ENCODE measurements at places on chromosomes 3 and 15.

DNA sequence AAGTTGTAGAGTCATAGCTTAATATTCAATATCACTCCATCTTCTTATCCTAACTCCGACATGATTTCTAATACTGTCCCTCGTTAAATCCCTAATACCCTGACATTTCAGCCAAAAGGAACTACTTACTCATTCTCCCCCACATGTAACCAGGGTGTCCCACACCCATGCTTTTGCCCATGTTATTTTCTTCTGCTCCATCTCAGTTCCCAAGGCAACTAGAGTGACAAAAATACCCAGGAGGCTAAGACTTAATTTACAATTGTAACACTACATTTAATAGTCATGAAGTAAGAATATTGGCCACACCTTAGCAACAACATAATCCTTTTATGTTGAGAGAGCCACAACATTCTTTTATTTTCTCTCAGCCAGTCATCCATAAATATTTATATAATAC, 248.5 kb upstream of the TGFBR2 start:
- DNase-seq, result no peak

GRCh38 chr3:98557324-98558010, 25.7 kb downstream of the GPR15 start:
- no peak for DNase-seq

DNA sequence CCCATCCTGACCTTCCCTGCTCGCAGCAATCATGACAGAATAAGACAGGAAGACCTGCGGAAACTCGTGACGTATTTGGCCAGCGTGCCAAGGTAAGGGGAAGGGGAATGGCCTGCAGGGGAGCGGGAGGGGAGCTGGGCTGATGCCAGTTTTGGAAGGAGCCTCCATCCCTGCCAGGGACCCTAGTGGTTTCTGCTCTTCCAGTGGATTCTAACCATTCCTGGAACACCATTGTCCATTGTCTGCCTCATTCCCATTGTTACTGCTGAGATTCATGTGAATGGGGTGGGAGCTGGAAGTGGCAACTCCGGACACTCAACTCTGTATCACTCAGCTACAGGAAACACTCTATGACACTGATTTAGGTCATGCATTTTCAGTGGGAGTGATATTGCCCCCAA, 242.9 kb upstream of the ROPN1 start:
- DNase-seq, result no peak

GRCh38 chr15:85172846-85173490, 191.3 kb downstream of the PDE8A start:
- DNase-seq, result no peak

DNA sequence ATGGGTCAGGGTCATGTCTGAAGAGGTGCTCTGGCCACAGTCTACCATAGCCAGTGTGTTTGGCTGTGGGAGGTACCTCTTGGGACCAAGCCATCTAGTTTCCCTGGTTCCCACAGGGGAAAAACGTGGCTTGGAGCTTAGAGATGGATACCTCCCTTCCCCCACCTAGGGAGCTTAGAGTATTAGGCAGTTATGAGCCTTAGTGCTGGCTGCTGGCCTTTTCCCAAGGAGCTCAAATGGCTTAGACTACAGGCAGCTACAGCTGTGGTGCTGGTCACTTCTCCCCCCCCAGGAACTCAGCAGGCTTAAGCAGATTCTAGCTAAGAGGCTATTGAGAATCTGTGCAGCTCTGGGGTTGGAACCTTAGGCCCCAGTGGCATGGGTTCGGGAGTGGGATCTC, 591.2 kb downstream of the NSUN3 start:
- no peak for DNase-seq

DNA sequence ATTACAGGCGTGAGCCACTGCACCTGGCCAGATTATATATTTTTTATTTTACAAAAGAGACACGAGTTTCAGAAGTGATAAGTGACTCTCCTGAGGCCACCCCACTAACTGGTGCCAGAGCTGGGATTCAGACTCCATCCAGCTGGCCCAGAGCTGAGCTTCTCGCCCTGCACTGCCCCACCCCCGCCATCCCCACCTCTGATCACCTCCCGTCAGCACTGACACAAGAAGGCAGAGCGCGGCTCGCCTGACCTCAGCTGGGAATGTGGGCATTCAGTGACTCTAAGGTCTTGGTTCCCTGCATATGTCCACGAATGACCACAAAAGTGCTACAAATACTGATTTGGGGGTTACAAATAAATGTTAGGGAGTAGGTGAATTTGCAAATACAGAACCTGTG, 56.1 kb upstream of the GALNT15 start:
- DNase-seq, result no peak

- no peak for DNase-seq
These were observed 169.0 kb downstream of the OPA1 start for GRCh38 chr3:193761969-193762368.

- DNase-seq, result no peak
These were observed 759 bp upstream of the TTBK2 start for GRCh38 chr15:42921342-42921731.

DNA sequence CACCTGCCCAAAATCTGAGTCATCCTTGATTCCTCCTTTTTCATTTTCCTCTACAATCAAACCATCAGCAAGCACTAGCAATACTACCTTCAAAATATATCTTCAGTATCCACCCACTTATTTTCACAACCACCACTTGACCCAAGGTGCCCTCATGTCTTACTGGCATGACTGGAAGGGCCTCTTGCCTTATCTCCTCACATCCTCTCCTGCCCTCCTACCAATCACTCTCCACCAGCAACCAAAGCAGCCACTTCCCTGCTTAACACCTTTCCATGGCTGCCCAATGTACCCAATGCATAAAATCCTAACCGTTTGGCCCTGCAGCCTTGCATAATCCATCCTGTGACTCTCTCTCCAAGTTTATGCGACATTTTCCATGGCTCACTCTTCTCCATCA, 76.0 kb downstream of the MTHFS start:
- DNase-seq, result no peak

- DNase-seq, result no peak
These were observed 1.6 kb downstream of the USP19 start for GRCh38 chr3:49119036-49119435.

DNA sequence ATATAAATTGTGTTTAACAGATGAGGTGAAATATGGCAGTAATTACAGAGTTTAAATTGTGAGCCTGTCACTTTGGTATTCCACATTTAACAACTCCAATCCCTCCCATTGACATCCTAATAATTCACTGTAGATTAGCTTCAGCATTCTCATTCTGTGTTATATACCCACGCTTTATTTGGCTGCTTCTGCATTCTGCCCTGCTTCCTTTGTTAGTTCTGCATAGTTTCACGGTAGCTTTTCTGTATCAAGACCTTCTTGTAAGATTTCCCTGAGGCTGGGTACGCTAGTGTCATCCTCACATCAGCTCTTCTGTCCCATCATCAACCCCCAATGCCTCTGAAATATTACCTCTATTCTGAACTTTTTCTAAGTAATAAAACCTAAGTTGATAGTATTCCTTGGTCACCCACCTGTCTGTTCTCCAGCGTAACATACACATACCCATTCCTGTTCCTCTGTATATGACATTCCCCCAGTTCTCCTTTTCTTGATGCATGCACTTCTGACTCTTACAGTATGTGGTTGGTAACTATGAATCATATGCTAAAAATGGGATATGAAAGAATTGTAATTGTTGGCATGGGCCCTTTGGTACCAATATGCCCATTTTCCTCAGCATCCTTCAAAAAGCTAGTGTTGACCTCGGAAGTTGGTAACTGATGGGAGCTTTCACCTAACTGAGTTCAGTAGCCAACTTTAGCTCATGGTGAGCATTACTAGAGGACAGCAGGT, 171.2 kb downstream of the KLHL25 start:
- DNase-seq, result no peak

DNA sequence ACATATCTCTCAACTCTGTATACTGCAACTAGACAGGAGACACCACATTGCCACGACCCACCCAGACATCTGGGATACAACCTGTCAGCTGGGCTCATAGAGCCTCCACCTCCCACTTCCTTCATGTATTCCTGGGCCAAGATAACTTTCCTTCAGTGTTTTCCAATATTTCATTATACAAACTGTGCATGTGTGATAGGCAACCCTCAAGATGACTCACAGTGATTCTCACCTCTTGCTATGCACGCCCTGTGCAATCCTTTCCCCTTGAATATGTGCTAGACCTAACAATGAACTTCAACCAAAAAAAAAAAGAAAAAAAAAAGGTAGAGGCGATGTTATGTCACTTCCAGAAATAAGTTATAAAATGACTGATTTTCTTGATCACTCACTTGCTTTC, 138.0 kb upstream of the ALCAM start:
- DNase-seq, result no peak

GRCh38 chr3:45414823-45415222, 26.4 kb downstream of the LARS2 start:
- no peak for DNase-seq

- no peak for DNase-seq
These were observed 71.1 kb downstream of the DNAJB8 start for GRCh38 chr3:128395500-128396162.

- no peak for DNase-seq
These were observed 18.7 kb downstream of the RTP3 start for GRCh38 chr3:46516521-46516920.

- DNase-seq, result no peak
These were observed 44.0 kb downstream of the OTOL1 start for GRCh38 chr3:161540594-161540993.

DNA sequence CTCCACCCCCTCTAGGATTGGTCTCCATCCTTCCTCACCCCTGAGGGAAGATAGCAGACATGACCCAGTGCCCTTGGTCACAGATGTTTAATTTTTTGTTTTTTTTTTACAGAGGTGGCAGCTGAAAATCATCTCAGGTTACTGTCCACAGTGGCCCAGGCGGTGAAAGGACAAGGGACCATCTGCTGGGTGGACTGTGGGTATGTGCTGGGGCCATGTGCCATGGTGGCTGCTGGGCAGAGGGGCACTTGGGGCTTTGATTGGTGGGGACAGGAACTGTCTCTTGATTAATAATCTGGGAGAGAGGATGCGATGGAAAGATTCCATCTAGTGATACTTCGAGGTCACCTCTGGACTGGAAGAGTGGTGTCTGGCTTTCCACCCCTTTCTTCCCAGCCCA, 25.4 kb downstream of the PDIA5 start:
- DNase-seq, result no peak

DNA sequence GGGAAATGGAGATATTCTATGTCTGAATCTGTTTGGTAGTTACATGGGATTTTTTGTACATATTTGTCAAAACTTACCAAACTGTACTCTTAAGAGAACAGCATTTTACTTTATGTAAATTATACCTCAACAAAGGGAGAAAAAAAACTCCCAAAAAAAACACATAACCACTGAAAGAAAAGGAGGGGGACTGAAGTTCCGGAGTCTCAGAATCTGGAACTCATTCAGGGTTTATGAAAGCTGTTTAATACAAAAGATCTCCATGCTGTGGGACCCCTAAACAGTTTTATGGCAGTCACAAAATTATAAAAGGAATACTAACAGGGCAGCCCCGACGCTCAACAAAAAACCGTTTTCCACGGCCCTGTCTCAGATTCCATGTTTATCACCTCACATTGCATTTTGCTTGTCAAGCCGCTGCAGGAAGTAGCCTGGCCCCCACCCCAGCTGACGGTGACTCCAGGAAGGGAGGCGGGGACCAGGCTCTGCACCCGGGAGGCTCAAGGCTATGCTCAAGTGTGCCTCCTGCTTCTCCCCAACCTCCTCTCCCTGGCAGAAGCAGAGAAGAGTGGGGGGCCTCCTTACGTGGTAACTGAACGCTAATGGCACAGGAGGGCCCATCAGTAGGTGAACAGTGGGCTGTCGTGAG, 29.3 kb downstream of the RFT1 start:
- DNase-seq, result no peak

DNA sequence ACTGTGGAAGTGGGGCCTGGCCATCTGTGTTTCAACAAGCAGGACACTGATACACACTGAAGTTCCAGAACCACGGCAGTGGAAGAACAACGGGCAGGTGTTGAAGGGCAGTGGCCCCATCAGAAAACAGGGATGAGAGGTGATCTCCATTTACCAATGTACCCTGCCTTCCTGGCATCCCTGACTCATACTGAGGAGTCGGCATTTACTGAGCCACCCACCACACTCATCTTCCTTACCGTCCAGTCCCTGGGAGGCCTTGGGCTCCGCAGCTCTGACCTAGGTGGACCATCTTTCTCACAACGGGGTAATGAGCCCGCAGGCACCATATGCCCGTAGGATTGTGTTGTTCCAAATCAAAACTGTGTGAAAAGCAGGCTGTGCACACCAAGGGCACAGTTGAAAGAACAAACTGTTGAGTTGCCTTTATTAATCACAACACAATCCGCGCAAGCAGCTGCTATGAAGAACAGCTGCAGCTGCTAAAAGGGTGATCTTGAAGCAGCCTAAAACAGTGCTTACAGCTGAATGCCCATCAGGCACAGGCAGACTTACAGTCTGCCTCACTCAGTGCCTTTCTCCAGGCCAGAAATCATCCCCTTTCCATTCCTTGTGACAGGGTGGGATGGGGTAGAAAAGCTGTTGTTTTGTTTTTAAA, 12.9 kb downstream of the MB21D2 start:
- DNase-seq, result no peak

- no peak for DNase-seq
These were observed 18.7 kb downstream of the MYO1E start for GRCh38 chr15:59353994-59354416.

- no peak for DNase-seq
These were observed 163.6 kb upstream of the PRICKLE2 start for GRCh38 chr3:64388886-64389285.

DNA sequence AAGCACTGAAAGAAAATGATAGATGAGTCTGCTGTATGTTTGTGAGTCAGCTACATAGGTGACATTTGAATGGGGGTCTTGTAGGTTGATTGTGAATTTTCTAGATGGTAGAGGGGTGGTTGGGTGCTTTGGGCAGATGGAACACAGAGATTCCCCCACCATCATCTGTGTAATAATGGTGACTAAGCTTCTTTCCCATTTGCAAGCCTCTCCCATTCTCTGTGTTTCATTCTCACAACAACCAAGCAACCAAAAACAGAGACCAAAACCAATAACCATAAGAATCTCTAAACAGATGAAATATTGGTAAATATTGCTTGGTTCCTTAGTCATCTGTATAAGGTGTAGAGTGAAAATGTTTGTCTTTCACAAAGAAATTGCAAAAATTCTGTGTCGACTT, 17.8 kb upstream of the UTS2B start:
- DNase-seq, result no peak

DNA sequence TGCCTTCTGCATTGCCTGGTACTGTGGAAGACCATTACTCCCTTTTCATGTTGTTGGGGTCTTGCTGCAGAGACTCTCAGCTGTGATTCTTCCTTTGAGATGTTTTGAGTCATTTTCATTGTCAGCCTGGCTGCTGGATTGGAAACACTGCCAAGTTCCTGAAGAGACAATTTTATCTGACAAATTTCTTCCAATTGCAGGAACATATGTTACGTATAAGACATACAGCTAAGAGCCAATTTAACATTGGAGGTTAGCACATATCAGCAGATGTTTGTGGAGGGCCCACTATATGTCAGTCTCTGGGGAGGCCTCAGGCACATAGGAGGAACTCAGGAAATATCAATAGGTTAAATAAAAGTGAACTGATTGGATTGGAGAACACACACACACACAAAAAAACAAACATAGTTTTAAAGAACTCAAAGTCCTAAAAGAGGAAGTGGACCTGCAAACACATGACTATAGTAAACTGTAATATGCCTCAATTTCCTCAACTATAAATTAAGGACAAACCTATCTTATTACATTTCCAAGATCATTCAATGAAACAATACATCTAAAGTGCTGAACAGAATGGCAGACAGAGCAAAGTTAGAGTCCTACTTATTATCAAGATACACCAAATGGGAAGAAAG, 172.3 kb downstream of the MYRIP start:
- no peak for DNase-seq

- no peak for DNase-seq
These were observed 61.6 kb downstream of the TPRG1 start for GRCh38 chr3:189233225-189233858.

GRCh38 chr3:35932995-35933394, 293.7 kb downstream of the ARPP21 start:
- DNase-seq, result no peak

All from activated naive CD4-positive, alpha-beta T cell (primary cell).